ENCODE measurements at places on chromosomes 5 and 9.
A peak's percentile ranks its signal among the peaks of the same experiment; 100 is the strongest.

GRCh38 chr5:82164176-82164976, 113.8 kb downstream of the RPS23 start:
- DNase-seq, result no peak

- no peak for DNase-seq
These were observed 126.3 kb downstream of the MSX2 start for GRCh38 chr5:174850565-174851169.

GRCh38 chr5:133295520-133295919, 243.7 kb downstream of the HSPA4 start:
- no peak for DNase-seq

- no peak for DNase-seq
These were observed 120.5 kb upstream of the NEK6 start for GRCh38 chr9:124137009-124137943.

DNA sequence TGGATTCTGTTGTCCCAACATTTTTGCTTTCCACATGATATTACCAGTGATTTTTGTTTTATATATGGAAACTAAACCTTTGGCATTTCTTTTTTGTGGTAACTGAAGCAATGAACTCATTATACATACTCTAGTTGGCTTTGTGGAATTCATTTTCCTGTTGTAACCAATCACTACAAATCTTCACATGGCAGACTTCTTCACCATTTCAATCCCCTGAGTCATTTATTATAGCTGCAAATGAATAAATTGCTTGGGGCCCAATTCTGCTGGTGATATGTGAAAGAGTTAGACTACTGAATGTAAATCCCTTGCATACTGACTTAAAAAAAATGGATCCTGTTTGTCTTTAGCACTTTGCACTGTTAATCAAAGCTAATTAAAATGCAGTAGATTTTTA, 1709.6 kb upstream of the WWC1 start:
- DNase-seq, result no peak

DNA sequence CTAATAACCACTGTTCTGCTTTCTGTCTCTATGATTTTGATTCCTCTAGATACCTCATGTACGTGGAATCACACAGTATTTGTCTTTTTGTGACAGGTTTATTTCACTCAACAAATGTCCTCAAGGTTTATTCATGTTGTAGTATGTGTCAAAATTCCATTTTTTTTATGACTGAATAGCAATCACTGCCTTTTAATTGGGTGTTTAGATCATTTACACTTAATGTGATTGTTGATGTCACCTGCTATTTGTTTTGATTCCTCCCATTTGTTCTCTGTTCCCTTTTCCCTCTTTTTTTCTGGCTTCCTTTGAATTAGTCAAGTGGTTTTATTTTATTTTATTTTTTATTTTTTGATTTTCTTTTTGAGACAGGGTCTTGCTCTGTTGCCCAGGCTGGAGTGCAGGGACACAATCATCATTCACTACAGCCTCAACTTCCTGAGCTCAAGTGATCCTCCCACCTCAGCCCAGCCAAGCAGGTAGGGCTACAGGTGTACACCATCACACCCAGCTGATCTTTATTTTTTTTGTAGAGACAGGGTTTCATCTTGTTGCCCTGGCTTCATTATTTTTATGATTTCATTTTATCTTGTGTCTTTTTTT, 41.6 kb downstream of the LHX3 start:
- DNase-seq, result no peak

DNA sequence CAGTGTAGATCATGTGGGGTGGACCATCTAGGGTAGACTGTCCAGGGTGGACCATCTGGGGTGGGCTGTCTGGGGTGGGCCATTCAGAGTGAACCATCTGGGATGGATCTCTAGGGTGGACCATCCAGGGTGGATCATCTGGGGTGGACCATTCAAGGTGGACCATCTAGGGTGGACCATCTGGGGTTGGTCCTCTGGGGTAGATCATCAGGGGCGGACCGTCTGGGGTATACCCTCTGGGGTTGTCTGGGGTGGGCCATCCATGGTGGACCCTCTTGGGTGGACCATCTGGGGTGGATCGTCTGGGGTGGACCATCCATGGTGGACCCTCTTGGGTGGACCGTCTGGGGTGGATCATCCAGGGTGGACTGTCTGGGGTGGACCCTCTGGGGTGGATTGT, 64.3 kb downstream of the KCNT1 start:
- no peak for DNase-seq

GRCh38 chr9:91825422-91825821, 124.6 kb downstream of the ROR2 start:
- no peak for DNase-seq

- no peak for DNase-seq
These were observed 187.1 kb upstream of the TBC1D2 start for GRCh38 chr9:98442541-98442940.

DNA sequence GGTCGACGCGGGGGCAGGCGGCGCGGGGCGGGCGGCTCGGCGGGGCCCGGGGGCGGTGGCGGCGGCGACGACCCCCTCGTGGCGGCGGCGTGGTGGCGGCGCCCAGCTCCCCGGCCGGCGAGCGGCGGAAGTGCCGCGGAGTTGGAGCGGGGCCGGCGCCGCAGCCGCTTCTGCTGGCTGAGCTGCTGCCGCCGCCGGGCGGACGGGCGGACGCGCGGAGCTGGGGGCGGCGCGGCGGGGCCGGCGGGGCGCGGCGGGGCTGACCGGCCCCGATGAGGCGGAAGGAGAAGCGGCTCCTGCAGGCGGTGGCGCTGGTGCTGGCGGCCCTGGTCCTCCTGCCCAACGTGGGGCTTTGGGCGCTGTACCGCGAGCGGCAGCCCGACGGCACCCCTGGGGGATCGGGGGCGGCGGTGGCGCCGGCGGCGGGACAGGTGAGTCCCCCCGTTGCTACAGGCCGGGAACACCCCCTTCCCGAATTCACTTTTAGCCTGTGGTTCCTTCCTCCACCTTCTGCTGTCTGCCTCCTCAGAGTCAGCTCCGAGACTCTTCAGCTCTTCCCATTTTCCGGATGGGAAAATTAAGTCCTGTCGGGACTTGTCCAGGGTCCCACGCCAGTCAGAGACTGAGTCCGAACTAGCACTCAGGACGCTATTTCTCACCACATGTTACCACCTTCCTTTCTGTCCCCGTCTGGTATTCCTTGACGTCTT, at the start of gene GALNT10:
Gene GALNT10, plus strand, starts transcription at position 139 of the 710 bp plus-strand sequence. Its CDS starts 134 bp downstream, at position 273.
- peak; percentile 72 for DNase-seq

GRCh38 chr5:124343451-124343867, 403.0 kb downstream of the ZNF608 start:
- DNase-seq, result no peak

DNA sequence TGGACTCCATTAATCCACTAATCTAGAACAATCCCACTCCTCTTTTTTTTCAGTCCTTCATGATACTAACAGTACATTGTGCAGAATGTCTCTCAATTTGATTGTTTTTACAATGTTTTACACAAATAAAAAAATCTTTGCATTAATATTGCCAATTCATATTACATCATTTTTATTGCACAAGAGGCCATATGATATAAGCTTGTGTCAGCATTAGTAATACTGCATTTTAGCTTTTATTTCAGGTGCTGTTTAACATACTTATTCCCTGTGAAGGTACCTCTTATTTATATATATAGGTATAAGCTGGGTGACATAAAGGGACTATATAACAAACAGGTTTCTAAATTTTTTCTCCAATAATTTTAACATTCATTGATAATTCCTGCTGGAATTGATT, 737.4 kb downstream of the DNAH5 start:
- no peak for DNase-seq

- no peak for DNase-seq
These were observed 602.6 kb upstream of the ADAMTS16 start for GRCh38 chr5:4537489-4537888.

DNA sequence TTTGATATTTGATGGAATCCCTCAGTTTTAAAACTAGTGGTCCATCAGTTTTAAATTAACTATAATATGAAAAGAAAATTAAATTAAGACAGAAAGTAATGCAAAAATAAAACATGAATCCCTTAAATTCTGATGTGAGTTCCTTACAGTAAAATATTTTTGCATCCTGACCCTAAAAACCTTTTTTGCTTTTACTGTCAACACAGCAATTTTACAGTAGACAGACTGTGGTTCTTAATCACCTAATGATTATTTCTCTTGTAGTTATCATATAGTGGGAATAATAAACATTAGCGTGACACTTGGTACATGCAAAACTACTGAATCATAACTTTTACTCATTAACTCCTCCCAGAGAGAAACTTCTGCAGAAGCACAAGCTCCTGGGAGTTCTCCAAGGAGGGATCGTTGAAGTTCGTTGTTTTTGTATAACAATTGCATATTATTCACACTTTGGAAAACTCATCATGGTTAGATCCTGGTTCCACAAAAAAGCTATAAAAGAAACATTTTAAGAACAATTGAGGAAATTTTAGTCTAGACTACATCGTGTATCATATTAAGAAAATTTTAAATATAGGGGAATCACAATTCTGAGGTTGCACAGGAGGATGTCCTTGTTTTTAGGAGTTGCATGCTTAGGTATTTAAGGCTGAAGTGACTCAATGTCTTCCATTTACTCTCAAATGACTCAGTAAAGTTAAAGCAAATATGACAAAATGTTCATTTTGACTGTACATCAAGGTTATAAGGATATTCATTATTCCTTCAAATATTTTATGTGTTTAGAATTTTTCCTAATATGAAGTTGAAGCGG, 88.2 kb upstream of the NIPAL4 start:
- DNase-seq, result no peak

- DNase-seq, result no peak
These were observed 741.8 kb downstream of the CDH12 start for GRCh38 chr5:22111320-22111719.

GRCh38 chr5:139740138-139740991, 55.2 kb upstream of the PSD2 start:
- no peak for DNase-seq

DNA sequence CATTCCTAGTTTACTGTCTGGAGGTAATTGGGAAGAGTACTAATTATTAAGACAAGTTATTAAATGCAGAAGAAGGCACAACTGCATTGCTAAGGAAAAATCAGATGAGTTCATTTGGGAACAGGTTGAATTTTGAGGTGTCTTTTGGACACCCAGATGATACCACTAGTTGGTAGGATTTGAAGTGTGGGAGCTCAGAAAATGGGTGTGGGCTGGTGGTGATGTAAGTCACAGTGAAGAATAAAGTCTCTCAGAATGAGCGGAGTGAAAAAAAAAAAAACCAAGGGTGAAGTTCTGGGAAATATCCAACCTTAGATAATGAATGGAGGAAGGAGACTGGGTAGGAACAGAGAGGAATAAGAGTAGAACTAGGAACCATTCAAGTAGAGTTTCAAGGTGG, 35.6 kb upstream of the MYORG start:
- DNase-seq, result no peak

DNA sequence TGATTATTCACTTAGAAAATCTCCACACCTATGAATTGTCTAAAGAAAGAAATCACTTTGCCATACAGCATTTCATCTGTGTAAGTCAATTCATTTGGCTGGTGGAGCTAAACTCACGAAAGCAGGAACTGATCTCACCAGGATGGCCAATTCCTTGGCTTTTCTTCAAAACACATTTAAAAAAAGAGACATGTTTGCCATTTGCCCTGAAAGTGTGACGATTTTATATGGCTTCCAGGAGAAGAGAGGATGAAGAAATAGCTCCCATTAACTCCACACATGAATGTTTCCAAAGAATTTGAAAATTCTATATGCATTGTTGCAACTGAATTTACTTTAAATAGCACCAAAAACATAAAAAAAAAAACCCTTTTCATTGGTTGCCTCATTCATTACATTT, 334.7 kb downstream of the DMRT2 start:
- no peak for DNase-seq

- peak; percentile 3 for DNase-seq
These were observed 170.4 kb downstream of the TTC39B start for GRCh38 chr9:15136646-15137045.

Data from stimulated activated CD4-positive, alpha-beta T cell treated with anti-CD3 and anti-CD28 coated beads, Interleukin-15, amount 100 ng/mL, for 24 hours (primary cell).